ENCODE measurements at places on chromosomes 2 and 18. TPM values are rescaled to one million over a fixed set of nuclear protein-coding genes. Genes with fewer than 3 reads are reported as not detected.

DNA sequence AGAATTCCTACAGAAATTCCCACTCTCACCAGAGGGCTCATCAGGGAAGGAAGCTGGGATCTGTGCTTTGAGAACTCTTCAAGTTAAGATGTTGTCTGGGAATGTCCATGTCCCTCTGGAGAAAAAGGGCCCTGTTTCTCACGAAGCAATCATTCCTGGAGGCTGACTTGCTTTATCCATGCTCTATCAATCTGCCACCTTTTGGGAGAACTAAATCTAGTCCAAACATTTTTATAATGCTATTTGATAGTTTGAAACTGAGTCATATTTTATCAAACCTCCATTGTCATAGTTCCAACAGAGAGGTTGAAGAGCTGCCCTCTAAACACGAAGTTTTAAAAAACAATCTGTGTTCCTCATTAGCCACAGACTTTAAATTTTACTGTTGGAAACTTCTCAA lies 219.2 kb downstream of the MTX2 start:
- no peak for DNase-seq

DNA sequence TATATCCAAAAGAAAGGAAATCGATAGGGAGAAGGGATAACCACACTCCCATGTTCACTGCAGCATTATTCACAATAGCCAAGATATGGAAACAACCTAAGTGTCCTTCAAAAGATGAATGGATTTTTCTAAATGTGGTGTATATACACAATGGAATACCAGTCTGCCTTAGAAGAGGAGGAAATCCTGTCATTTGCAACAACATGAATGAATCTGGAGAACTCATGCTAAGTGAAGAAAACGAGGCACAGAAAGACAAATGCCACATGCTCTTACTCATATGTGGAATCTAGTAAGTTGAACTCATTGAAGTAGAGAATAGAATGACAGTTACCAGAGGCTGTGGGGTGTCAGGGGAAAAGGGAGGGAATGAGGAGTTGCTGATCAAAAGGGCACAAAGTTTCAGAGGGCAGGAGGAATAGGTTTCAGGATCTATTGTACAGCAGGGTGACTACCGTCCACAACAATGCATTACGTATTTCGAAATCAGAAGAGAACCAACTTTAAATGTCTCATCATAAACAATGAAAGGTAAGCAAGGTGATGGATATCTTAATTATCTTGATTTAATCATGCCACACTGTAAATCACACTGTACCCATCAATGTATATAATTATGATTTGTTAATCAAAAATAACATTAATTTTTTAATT lies 46.1 kb downstream of the SIGLEC15 start:
- DNase-seq: no peak

DNA sequence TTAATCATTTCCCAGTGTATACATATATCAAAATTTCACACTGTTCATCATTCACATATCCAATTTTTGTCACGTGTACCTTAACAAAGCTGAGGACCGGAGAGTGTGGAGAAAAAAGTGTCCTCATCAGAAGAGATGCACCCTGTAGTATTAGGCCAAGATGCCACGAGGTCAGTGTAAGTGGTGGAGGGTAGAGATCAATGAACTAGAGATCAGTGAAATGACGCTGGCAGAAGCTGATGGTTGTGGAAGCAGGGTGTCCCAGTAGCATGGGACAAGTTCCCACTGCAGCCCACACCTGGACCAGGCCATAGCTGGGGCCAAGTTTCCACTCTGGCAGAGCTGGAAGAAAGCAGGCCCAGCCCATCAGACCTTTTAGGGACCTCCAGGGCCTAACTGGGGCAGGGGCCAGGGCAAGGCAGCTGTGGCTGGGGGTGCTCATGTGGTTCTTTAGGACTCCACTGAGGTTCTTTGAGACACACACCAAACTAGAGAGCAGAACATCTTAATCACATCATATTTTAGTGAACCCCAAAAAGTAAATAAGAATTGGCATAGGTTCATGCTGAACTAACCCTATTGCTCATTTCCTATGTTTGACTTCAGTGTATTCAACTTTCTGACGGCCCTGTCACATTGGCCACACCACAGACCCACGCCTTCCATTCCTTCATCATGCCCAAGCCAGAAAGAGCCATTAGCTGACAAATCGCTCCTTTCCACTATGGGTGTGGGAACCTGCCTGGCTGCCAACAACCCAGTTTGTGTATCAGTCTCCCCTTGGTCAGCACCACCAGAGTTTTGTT lies 21.6 kb upstream of the GPR55 start:
- no peak for DNase-seq

The SCTR gene
- 183 TPM for total RNA-seq

DNA sequence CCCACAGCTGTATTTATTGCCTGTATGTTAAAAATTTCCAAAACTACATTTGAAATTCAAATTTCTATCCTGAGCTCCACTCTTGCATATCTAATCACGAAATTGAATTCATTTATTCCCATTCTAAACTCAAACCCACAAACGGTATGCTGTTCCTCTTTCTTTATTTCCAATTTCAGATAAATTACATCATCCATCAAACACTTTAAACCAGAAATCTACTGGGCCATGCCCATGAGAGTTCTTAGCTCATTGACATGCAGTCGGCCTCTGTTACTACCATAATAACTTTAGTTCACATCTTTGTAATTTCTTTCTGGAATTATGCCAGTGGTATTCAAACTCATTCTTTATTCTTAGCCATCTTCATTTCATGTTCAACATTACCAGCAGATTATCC lies 100.3 kb downstream of the COL3A1 start:
- DNase-seq: no peak

- no peak for DNase-seq
These were observed 132.4 kb downstream of the TMEM163 start for GRCh38 chr2:134586326-134586965.

- no peak for DNase-seq
These were observed 454.5 kb downstream of the BCL11A start for GRCh38 chr2:60098996-60099395.

GRCh38 chr2:89000235-89000634 lies 308.8 kb downstream of the RPIA start:
- no peak for DNase-seq

DNA sequence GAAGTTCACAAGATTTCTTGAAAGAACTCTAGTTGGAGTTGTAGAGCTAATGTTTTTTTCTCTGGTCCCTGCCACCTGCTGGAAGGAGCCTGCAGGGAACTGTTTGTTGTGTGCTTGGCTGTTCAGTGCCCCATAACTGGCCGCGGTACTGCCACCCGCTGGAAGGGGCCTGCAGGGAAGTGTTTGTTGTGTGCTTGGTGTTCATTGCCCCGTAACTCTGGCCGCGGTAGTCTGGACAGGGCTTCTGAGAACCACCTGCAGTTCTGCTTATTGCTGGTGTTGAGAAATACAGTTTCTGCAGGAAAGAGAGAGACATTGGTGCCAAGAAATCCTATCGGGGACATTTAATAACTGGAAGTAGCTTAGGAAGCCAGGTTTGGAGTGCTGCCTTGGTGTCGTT lies 58.1 kb downstream of the AGAP1 start:
- peak; percentile 66 for DNase-seq

- no peak for DNase-seq
These were observed 10.9 kb downstream of the GNLY start for GRCh38 chr2:85704800-85705679.

DNA sequence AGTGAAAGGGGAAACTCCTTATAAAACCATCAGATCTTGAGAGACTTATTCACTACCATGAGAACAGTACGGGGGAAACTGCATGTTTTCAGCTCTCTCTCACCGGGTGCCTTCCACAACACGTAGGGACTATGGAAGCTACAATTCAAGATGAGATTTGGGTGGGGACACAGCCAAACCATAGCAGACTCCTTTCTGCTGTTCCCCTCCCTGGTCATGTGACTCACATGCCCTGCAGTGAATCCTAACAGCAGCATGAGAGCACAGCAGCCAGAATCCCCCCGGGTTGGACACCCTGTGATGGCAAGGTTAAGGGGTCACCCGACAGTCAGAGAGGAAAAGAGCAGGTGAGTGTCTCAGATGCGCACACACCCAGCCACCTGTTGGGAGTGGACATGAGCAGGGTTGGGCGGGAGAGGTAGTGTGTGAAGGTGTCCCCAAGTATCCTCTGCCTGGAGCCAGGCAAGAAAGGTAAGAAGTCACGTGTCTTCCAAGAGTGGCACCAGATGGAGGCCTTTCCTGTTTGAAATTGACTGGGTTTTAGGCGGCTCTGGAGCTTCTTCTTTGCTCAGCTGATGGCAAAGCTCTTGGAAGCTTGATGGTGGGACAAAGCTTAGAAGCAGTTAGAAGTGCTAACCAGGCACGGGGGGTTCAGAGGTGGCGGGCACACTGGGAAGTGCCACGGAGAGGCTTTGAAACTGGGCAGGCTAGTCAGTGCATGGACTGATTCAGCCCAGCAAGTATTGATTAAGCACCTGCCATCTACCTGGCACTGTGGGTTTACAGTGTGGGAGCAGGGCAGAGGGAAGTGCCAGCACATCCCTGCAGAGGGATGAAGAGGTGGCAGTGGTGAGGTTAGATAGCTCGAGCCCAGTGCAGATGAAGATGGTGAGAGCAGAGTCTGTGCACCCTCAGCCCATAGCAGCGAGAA lies 68.7 kb downstream of the RHOB start:
- DNase-seq: no peak

- DNase-seq: no peak
These were observed 30.7 kb downstream of the INO80C start for GRCh38 chr18:35466815-35467623.

- DNase-seq: no peak
These were observed 98.7 kb downstream of the SLC8A1 start for GRCh38 chr2:40353231-40353630.

The IL1R2 gene
- total RNA-seq: not detected

DNA sequence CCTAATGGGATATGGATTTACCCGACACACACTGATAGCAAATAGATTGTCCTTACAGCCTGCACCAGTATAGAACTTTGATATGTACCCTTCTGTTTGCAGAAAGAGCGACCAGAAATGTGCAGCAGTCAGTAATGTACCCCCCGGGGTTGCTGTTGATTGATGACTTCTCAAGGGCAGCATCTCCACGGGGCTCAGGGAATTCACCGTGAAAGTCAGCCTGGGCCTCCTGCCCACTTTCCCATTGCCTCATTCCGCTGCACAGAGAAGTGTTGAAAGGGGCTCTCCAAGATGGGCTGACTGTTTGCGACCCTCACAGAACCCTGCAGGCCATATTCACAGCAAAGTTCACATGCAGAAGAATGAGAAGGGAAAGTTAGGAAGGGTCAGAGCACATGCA lies 241.3 kb downstream of the PRKCE start:
- peak; percentile 50 for DNase-seq

DNA sequence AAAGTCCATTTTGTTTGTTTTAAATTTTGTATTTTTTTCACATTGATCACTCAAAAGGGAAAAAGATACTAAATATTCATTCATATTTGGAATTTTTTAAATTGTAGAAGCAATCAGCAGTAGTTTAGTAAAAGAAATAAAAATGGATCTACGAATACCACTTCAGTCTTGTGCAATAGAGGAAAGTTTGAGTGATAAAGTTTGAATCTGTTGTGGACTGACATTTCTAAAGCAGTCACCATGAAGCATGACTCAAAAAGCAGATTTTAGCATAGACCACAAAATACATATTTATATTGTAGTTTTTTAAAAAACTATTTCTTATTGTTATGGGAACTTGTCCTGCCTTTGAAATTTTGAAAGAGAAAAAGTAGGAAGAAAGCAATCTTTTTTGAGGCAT lies 520.5 kb upstream of the ZEB2 start:
- no peak for DNase-seq

GRCh38 chr2:81412681-81413080 lies 1108.1 kb upstream of the LRRTM1 start:
- DNase-seq: no peak

The ALPI gene
- total RNA-seq: not detected

DNA sequence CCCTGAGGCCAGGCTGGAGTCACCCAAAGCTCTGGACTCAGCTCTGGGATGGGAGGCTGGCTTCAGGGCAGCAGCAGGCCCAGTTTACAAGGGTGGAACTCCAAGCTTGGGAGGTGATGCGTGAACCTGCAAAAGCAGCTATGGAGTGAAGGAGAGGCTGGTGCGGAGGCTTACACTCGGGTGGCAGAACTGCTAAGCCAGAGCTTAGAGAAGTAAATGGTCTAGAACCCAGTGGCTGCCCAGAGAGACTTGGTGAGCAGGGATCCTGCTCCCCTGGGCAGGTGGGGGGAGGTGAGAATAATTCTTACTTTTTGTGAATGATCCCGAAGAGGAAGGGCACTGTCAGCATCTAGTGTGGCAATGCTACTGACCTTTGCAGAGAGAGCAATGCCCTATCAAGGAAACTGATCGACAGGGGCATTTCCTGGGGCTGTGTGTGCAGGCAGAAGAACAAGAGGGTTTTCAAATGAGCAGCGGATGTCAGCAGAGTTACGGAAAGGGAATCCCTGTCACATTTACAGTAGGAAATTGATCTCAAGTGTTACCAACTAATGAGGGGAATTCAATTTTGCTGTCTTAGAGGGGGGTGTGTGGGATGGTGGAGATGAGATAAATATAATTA lies 80.4 kb downstream of the TGFA start:
- DNase-seq: no peak

- DNase-seq: no peak
These were observed 4.9 kb downstream of the RALB start for GRCh38 chr2:120257522-120257921.

DNA sequence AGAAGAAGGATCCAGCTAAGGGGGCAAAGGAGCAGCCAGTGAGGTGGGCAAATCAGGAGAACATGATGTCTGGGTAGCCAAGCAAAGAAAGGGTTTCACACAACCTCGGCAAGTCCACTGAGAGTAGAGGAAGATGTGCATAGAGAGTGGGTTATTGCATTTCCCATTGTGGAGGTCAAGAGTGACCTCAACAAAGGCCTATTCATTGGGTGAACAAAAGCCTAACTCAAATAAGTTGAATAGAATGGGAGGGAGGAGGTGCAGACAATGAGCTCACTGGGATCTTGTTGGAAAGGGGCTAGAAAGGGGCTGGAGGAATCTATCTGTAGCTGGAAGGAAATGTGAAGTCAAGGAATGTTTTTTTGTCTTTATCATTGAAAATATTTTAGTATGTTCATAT lies 14.0 kb upstream of the PDCL3 start:
- no peak for DNase-seq

GRCh38 chr2:156399950-156400705 lies 36.1 kb upstream of the GPD2 start:
- DNase-seq: peak; percentile 91

The TCF23 gene
- total RNA-seq: 0.66 TPM

The TPO gene
- 1.0 TPM for total RNA-seq

DNA sequence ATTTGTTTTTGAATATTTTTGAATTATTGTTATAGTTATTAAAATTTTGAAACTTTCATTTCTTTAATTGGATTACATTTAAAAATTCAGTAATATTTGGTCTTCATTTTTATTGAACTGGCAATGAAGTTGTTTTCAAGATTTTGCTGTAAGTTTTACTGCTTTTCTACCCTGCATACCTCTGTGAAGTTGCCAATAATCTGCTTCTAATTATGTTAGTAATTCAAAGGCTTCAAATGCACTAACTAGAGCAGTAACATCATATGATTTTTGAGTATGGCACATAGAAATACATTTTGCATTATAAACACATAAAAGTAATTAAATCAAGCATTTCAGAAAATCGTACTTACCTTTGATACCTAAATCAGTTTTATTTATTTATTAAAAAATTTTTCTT lies 40.3 kb upstream of the FAM171B start:
- DNase-seq: no peak
